ENCODE measurements at places on chromosomes 7 and 10.

DNA sequence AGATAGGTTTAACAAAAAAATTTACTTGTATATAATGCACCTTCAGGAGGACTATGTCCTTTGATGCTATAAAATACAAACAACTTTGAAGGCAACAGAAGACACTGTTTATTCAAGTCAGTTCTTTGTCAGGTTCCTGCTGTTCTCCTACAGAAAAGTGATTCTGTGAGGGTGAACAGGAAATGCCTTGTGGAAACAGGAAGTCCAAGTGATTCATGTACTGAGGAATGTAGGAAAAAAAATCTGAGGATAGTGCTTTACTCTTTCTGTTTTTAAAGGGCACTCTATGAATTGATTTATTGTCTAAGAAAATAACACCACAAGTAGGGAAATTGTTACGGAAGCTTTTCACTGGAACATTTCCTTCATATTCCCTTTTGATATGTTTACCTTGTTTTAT is 171.9 kb downstream of the HDAC9 start:
- DNase-seq: no peak

- no peak for DNase-seq
Measured at GRCh38 chr10:78176320-78177317, 143.0 kb downstream of the RPS24 start.

- no peak for DNase-seq
Measured at GRCh38 chr10:1253523-1254353, 197.6 kb downstream of the WDR37 start.

GRCh38 chr7:83267141-83267631 is 104.5 kb upstream of the PCLO start:
- no peak for DNase-seq

- no peak for DNase-seq
Measured at GRCh38 chr7:131194070-131194865, 133.4 kb upstream of the MKLN1 start.

DNA sequence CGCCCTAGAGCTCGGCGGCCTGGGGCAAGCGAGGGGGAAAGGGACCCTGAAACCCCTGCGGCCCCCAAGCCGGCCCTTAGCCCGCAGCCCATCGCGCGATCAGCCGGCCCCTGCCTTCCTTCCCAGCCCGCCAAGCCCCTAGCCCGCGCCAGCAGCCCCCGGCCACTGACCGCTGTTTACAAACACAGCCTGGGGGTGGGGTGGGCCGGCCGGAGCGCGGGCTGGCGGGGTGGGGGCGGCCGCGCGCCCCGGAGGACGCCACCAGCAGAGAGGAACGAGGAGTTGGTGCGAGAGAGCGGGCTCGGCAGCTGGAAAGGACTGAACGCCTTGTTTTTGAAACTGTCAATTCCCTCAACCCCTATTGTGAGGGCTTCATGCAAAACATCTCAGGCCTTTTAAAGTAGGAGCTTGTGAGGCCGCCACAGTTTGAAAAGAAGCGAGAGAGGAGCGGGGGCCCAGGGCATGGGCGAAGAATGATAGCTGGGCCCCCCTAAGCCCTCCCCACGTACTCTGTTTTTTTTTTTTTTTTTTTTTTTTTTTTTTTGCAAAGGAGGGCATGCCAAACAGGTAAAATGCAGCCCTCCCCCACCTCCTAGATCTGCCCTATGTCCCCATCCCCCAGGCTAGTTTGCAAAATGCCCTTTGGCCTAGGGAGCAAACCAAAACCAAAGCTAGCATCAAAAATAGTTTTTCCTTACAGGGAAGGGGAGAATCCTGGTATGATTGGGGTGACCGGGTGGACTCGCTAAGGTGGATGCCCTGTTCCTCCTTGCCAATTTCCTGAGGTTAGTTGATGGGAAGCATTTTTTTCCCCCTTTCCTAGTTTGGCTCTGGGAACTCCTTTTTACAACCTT is 15.0 kb downstream of the SKIDA1 start:
- DNase-seq: no peak

DNA sequence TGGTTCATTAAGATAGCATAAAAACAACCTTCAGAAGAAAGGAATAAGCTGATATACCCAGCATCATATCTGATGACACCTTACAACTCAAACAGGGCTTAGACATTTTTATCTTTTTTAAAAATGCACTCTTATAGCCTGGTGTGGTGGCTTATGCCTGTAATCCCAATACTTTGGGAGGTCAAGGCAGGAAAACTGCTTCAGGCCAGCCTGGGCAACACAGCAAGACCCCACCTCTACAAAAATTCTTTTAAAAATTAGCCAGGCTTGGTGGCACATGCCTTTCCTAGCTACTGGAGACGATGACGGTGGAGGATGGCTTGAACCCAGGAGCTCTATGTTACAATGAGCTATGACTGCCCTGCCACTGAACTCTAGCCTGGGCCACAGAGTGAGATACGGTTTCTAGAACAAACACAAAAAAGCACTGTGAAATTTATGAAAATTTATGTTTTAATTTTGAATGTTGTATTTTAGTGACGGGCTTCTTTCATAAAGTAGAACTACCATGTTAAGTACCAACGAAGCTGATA is 12.3 kb upstream of the KMT2E start:
- DNase-seq: no peak

DNA sequence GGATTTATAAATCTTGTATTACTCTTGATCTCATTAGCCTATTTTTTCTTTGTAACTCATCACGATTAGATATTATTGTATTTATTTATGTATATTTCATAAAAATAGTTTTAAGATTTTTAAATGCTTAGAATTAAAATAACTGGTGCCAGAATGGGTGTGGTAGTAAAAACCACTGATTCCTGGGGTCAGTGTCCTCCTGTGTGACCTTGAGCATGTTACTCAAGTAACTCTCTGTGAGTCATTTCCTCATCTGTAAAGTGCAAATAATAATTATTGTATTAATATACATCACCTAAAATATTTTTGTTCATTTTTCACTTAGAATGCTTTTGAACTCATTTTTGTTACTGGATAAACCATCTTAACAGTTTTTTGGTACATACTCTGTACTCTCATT is 91.3 kb upstream of the TMEM229A start:
- no peak for DNase-seq

DNA sequence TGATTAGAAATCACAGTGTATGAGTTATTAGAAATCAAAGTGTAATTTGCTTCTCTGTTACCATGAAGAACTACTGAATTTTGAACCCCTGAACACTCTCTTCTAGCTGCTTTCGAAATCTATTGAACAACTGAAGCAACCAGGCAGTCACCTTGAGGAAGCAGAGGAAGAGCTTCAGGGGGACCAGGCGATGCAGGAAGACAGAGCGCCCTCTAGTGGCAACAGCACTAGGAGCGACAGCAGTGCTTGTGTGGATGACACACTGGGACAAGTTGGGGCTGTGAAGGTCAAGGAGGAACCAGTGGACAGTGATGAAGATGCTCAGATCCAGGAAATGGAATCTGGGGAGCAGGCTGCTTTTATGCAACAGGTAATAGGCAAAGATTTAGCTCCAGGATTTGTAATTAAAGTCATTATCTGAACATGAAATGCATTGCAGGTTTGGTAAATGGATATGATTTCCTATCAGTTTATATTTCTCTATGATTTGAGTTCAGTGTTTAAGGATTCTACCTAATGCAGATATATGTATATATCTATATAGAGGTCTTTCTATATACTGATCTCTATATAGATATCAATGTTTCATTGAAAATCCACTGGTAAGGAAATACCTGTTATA is 170.7 kb downstream of the HDAC9 start:
- DNase-seq: peak; percentile 62

- DNase-seq: no peak
Measured at GRCh38 chr10:131477457-131478121, 166.1 kb upstream of the TCERG1L start.

DNA sequence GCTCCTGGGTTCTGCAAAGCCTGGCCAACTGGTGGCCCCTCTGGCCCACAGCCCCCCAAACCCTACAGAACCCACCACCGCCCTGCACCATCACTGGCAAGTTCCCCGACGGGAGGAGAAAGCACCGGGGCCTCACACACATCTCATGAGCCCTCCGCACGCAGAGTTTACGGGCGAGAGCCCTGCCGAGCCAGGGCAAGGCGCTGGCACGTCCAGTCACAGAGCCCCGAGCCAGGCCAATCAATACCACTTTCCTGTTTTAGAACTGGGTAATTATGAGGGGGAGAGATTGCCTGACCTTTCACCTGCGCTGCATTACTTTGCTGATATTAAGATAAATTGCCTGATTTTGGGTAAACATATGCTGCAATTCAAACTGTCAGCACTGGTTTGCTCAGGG is 113.3 kb downstream of the EBF3 start:
- DNase-seq: no peak

DNA sequence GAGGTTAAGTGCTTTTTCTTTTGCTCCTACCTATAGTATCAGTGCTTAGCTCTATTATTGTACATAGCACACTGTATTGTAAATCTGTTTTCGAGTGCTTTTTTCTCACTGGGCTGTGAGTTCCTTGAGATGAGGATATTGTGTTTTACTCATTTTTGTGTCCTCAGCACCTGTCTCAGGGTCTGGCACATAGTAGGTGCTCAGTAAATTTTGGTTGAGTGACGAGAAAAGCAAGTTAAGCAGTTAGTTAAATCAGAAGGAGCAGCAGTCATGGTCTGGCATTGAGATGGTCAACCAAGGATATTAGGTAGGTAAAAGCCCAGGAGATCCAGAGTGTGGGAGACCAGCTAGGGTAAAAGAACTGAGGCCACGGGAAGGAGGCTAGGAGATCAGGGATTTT is 51.2 kb downstream of the AP3M1 start:
- no peak for DNase-seq

GRCh38 chr7:133021196-133021595 is 60.7 kb downstream of the CHCHD3 start:
- DNase-seq: no peak

DNA sequence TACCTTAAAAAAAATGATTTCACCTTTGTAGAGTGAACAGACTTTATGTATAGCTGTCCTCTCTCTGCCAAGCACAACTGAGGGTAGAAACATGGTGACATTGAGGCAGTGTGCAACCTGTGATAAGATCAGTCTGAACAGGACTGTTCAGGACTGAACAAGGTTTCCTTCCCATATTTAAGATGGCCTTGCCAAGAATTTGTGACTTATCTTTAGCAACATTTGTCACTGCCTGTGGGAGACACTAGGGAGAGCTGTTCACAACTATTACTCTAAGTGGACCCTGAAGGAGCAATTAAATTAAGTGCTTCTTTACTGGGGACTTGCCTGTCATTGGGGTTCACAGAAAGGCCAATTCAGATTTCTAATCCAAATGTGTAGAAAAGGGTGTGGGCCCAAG is 6.7 kb downstream of the OR13A1 start:
- DNase-seq: no peak

DNA sequence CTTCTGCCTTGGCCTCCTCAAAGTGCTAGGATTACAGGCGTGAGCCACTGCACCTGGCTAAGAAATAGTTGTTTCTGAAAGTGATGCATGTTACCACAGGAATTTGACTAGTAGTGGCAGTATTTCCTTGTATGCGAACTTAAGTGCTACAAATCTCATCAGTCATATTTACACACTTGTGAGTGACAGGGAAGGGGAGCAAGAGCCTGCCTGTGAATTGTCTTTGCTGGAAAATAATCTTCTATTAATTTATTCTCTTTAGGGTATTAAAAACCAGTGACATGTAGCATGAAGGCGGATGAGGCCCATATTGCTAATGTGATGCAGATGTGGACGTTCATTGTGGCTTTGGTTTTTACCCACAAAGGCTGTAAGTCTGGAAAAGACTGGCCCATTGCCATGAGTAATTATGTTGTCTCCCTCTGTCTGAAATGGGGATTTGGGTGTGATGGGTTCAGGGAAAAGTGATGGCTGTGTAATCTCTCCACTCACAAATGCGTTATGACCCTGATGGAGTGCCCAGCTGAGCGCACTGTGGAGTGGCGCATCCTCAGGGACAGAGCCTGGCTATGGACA is 97.6 kb downstream of the CCNY start:
- no peak for DNase-seq

DNA sequence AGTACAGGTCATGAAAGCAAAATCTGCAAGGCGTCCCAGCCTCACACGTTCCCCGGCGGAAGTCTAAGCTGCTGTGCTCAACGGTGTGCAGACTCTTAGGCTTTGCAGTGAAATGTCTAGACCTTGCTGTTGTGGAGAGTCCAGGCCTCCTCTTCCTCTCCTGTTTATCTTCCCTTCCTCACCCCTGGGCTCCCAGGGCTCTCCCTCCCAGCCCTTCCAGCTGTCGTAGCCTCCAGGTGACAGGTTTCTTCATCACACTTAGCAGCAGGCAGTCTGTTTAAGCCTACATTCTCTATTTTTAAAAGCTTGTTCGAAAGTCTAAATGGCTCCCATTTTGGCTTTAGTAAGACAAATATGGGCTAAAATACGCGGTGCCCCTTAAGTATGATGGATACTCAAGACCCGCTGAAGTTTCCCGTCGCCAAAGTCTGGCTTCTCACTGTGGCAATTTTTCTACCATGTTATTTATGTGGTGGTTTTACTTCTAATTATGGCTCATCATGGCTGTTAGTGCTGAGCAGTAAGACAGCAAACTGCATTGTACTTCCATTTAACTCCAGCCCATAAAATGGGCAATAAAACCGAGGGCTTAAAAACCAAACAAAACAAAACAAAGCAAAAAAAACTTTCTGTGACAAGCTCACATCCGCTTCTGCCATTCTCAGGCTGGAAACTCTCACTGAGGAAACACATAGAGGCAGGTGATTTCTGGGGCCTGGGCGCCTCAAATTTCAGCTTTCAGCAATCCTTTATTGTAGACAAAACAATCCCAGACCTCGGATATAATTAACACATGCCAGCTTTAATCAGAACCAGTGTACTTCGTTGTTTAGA is 243.2 kb downstream of the SNX10 start:
- peak; percentile 17 for DNase-seq

DNA sequence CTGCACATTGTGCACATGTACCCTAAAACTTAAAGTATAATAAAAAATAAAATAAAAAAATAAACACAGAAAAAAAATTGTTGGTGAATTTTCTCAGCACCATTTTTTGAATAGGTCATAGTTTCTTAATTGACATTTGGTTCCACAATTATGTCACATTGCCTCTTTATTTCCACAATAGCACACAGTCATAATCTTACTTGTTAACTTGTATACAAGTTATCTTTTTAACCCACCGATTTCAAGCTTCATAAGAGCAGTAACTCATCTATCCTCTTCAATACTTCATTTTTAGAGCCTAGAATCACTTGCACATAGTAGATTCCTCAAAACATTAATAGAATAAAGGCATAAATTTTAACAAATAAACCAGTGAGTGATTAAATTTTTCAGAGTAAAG is 1425.1 kb upstream of the LRRTM3 start:
- no peak for DNase-seq

- DNase-seq: no peak
Measured at GRCh38 chr7:12583176-12583575, 12.7 kb downstream of the SCIN start.

DNA sequence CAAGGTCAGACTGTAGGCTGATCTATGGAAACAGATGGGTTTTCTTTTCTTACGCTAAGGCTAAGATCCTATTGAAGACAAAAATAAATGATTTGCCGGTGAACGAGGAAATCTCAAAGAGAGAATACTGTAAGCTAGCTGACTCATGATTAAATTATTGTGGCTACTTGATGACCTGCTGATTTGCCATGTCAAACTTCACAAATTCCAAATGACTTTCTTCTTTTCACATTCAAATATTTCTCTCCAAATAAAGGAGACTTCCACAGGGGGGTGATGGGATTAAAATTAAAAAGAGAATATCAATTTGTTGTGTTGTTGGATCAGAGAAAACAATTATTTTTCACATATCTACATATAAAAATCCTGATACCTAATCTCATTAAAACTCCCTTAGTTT is 860.6 kb upstream of the ZWINT start:
- DNase-seq: no peak
